GM13977 (cell line): ENCODE measurements at places on chromosomes 16 and 17.

GRCh38 chr16:66240631-66241395, 125.7 kb upstream of the CDH5 start:
- no peak for DNase-seq

- no peak for DNase-seq
Observed at GRCh38 chr17:40443988-40444899, 994 bp downstream of the IGFBP4 start.

GRCh38 chr16:22383827-22384226, 9.4 kb upstream of the CDR2 start:
- no peak for DNase-seq

DNA sequence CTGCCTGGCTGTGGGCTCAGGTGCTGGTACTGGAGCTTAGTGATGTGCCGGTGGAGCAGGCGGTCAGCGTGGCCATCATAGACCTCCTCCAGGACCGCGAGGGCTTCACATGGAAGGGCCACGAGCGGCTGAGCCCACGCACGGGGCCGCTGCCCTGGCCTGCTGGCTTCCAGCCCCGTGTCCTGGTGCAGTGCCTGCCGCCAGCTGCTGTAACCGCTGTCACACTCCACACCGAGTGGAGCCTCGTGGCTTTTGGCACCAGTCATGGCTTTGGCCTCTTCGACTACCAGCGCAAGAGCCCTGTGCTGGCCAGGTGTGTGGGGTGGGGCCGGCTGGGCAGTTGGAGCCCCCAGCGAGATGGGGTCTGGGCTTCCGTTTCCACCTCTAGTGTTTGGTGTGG, 12.0 kb downstream of the LLGL1 start:
- DNase-seq = no peak

DNA sequence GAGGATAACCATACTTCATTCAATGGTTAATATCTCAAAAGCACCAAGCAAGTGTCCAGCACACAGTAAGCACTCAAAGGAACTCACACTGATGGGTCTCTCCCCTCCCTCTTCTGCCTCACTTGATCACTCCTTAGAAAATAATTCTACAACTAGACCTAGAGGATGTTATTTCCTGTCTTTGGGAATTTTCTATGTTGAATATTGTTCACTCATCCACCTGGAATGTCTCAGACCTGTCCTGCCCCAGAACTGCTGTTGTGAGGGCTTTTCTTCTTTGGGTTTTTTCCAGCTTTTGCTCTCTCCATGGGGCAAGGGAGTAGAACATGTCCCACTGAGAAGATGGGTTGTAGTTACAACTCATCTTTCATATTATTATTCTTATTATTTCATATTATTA, 25.3 kb downstream of the NXPH3 start:
- DNase-seq = no peak
